ENCODE measurements at places on chromosomes 5 and 9. TPM values are rescaled to one million over a fixed set of nuclear protein-coding genes. Genes with fewer than 3 reads are reported as not detected.
A peak's percentile ranks its signal among the peaks of the same experiment; 100 is the strongest.

Gene CBY3
- not detected for total RNA-seq

Gene CARD9
- 0.17 TPM for total RNA-seq

Gene LCN12
- not detected for total RNA-seq

Gene CCL27
- not detected for total RNA-seq

Gene INSL6
- total RNA-seq: not detected

Gene SUSD3
- not detected for total RNA-seq

Gene DCAF10
- total RNA-seq: 32.4 TPM

Gene FOXD4
- total RNA-seq: 1.2 TPM

Gene RIMOC1
- 26.8 TPM for total RNA-seq

GRCh38 chr5:58490402-58491050, 709 bp upstream of the GAPT start:
- DNase-seq: no peak

DNA sequence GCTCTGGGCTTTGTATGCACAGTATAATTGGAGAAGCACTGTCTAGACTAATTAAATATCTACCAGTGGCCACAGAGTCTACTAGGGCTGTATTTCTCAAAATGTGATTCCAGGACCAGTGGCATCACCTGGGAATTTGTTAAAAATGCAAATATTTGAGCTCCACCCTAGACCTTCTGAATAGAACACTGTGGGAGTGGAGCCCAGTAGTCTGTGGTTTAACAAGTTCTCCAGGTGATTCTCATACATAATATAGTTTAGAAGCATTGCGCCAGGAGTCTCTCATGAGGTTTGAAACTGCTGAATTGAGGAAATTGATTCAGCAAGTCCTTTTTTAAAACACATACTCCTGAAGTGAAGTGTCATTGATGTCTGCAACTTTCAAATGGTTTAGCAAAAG, 74.7 kb downstream of the FCHO2 start:
- DNase-seq: no peak

DNA sequence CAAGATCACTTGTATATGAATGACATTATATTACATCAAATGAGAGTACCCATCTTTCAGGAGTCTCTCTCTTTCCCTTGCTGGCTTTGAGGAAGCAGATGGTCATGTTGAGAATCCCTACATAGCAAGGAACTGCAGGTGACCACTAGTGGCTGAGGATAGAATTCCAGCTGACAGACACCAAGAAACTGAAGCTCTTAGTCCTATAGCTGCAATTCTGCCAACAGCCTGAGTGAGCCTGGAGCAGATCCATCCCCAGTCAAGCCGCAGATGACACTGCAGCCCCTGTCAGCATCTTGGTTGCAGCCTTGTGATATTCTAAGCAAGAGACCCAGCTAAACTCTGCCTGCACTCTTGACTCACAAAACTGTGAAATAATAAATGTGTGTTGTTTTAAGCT, 531.5 kb downstream of the CSNK1G3 start:
- peak; percentile 45 for DNase-seq

- DNase-seq: peak; percentile 85
Observed at GRCh38 chr5:124906339-124907097, 160.1 kb upstream of the ZNF608 start.

- DNase-seq: no peak
Observed at GRCh38 chr5:150081541-150082283, 4.6 kb downstream of the CSF1R start.

DNA sequence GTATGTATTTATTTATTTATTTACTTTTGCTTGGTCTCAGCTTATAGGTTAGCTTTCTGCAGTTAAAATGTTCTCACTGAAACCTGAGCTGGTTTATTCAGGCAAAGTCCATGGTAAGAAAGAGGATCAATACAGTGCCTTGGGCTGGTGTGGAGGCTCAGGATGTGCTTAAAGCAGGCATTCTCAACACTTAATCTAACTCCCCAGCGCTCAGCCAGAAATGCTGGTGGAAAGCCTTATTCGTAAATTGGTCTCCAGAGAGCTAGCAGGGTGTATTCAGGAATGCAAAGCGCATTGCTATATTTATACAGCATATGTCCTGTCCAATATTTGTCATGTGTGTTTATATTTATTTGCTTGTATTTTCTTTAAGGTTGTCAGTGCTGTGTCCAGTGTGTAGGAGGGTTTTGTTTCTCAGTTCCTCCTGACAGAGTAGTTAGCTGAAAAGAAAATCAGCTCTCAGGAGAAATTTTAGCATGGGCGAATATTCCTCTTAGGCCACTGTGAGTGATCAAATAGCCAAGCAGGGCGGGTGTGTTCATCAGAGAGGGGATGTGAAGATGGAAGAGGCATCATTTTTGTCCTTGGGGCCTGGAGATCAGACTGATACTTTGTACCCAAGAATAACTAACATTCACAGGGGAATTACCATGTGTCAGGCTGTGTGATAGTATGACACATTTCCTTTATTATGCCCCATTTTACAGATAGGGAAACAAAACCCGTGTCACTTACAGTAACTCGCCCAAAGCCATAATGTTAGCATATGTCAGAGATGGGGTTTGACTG, 65.8 kb downstream of the DOCK2 start:
- DNase-seq: no peak

- no peak for DNase-seq
Observed at GRCh38 chr9:108722396-108722795, 133.4 kb downstream of the ACTL7B start.

DNA sequence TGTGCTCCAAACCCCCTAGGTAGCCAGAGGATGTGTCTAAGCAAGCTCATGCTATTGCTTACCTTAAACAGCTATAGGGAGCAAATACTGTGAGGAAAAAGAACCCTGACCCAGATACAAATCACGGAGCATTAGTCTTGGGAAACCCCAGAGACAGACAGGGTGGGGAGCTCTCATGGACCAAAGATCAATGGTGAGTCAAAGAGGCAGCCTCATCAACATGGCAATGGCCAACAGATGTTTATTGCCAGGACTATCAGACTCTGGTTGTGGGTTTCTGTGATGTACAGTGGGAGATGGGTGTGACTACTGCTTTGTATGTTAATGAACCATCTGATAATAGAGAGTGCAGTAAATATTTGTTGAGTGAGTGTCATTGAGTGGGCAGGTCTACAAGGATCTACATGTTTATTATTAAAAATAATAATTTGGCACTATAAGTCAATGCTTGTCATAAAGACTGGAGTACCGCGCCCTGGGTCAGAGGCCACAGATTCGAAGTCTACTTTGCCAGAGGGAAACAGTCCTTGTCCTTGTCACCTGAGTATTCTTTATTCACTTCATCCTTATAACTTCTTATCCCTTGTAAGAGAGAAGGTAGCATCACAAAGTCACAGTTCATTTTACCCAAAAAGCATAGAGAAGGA, 56.5 kb upstream of the RAI14 start:
- no peak for DNase-seq

DNA sequence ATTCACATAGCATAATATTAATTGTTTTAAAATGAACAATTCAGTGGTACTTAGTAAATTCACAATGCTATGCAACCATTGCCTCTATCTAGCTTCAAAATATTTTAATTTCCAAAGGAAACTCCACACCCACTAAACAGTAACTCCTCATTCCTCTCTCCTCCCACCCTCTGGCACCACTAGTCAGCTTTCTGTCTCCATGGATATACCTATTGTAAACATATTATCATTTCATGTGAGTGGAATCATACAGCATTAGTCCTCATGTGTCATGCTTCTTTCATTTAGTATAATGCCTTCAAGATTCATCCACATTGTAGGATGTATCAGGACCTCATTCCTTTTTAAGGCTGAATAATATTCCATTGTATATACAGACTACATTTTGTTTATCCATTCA, 48.6 kb downstream of the PHF2 start:
- no peak for DNase-seq

DNA sequence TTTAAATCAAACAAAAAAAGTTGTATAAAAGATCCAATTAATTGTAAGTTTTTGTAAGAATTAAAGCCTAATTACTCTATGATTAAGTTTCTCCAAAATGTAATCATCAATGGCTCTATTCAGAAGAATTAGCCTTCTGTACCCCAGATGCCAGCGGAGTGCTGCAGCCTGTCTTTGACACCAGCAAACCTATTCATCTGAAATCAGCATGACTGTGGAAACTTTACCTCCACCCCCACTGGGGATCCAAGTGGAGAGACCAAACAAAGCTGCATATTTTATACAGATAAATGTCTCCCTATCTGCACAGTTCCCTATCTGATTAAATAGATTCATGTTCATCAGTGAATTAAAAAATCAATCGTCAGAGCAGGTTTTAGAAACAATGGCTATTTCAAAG, 426.8 kb downstream of the KIAA0825 start:
- no peak for DNase-seq

- DNase-seq: no peak
Observed at GRCh38 chr5:93635991-93636390, 53.0 kb downstream of the NR2F1 start.

GRCh38 chr5:53971551-53971950, 338.8 kb downstream of the ARL15 start:
- no peak for DNase-seq

DNA sequence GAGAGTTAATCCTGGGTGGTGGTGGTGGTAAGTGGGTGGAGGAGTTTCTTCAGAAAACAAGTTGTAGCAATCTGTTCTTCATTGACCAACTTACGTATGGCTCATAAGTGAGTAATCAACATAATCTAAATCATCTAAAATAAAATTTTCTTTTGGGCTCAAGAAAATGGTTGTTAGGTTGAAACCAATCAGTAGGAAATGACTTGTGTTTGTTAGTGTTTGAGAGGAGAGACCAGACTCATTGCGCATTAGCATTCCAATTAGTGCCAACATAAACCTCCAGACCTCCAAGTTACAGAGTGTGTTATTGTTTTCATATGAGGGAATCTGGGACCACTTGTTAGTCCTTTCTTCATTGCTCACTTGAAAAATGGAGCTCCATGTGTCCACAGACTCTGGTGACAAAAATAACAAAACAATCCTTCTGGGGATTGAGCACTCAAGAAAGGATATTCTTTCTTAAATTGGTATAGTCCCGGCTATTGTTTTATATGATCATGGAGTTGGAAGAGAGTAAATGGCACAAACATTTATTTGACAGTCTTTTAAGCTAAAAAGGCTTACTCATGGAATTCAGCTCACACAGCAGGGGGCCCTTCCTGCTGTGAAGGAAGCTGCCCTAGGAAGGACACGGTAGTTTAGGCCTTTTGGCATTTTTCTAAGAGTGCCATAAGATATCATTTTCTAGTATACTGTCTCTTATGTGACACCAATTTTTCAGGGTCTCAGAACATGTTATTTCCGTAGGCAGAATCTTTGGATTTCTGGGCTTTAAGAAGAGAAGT, 441.1 kb downstream of the EBF1 start:
- DNase-seq: no peak

DNA sequence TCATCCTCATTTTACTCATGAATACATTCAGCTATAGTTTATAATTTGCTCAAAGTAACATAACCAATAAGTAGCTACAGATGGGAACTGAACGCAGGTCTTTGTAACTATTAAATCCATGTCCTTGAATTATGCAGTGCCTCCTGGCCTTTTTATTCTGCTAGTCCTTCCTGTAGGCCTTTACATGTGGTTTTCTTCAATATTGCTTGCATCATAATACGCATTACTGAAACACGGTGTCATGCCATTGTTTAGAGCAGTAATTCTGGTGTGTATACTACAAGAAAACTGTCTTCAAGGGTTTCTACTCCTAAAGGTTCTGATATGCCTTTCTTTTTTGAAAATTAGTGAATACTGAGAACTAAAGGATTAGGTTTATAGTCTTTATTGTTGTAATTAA, 20.7 kb downstream of the CWC27 start:
- peak; percentile 51 for DNase-seq

- DNase-seq: no peak
Observed at GRCh38 chr9:14058325-14058688, 255.6 kb downstream of the NFIB start.

- DNase-seq: peak; percentile 47
Observed at GRCh38 chr5:76641514-76642120, 18.4 kb upstream of the F2RL2 start.

DNA sequence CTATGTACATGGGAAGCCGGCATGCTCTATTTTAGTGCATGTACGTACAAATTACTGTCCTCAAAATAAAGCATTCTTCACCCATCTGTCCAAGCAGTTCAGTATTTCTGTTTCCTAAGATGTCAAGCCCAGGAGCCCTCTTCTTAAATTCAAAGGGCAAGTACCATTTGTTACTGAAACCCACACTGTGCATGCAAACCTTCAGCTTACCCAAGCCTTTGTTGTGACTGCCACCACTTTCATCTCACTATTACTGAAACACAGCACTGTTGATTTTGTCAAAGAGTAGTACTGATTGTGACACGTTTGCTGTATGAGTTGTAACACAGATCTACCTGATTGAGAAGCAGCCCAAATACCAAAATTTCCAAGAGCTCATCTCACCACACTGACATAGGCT, 390.4 kb upstream of the IZUMO3 start:
- no peak for DNase-seq

DNA sequence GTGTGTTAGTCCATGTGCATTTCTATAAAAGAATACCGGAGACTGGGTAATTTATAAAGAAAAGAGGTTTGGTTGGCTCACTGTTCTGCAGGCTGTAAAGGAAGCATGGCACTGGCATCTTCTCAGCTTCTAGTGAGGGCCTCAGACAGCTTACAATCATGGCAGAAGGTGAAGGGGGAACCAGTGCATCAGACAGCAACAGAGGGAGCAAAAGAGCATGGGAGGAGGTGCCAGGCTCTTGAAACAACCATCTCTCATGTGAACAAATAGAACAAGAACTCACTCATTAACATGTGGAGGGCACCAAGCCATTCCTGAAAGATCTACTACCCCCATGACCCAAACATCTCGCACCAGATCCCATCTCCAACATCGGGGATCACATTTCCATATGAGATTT, 89.2 kb upstream of the IL33 start:
- no peak for DNase-seq

- no peak for DNase-seq
Observed at GRCh38 chr5:176532795-176533194, 4.4 kb downstream of the RNF44 start.

- peak; percentile 28 for DNase-seq
Observed at GRCh38 chr9:69324549-69325401, at the start of gene ENTREP1. TSS of gene ENTREP1 (plus strand) at chr9:69325215. CDS start at chr9:69325310, 95 bp downstream.

Measured in H4 (cell line).